Stimulated activated naive CD8-positive, alpha-beta T cell treated with anti-CD3 and anti-CD28 coated beads, Interleukin-15, amount 100 ng/mL, for 72 hours (primary cell): ENCODE measurements at places on chromosomes 3 and 15.

DNA sequence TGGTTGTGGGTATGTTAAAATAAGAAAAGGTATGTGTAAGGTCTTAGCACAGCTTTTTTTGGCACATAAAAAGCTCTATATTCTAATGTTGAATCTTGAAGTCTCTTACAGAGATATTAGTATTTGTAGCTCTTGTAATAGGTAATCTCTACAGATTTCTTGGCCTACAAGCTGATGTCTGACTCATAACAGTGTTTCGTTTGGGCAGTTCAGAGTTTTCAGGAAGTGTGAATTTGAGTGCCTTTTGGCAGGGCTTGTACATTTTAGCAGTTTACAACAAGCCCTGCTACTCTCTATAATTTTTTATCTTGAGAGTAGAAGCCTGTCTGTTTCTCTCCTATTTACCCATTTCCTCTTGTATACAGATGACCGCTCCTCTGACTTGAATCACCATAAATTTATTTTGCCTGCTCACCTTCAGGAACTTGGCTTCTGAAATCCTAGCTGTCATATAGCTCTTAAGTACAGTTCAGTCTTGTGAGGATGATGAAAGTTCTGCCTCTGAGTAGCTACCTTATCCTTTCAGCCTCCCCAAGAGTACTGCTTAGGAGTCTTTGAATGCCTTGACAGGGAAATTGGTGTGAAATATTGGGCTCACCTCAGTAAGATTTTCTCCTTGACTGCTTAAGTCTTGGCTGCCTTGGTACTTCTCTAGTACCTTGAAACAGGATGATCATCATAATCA, 419.9 kb upstream of the RARB start:
- no peak for DNase-seq

DNA sequence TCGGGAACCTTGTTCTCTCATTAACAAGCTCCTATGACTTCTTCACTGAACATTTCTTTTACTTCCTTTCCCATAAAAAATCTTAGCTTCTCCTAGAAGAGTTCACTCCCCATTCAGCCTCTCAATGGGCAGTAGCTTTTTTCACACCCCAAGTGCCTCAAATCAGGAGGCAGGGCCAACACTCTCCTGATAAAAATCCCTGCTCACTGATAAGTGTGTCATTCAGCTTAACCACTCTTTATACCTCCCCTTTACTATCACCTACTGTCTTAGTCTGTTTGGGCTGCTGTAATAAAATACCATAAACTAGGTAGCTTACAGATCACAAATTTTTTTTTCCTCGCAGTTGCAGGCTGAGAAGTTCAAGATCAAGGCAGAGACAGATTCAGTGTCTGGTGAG, 400.4 kb downstream of the WDR72 start:
- DNase-seq: no peak

DNA sequence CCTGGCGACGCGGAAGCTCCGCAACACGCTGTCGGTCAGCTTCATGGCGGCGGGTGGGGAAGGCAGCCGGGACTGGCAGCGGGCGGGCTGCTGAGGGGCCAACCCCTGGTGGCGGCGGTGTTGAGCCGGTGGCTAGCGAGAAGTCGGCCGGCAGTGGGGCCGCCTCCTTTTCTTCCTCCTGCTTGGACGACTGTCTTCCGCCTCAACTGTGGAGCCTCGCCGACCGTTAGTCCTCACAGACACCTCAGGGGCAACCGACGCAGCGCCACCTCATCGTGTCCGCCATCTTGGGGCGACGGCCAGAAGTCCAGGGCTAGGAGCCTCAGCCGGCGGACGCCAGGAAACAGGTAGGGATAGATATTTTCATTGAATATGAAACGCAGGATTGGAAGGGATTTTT, 875.1 kb downstream of the NSUN3 start:
- DNase-seq: no peak

- DNase-seq: no peak
Measured at GRCh38 chr3:194985031-194985578, 285.9 kb downstream of the XXYLT1 start.

- DNase-seq: no peak
Measured at GRCh38 chr15:80567721-80568157, 127.4 kb upstream of the ABHD17C start.

GRCh38 chr3:189727898-189728297, 96.7 kb downstream of the TP63 start:
- DNase-seq: no peak

DNA sequence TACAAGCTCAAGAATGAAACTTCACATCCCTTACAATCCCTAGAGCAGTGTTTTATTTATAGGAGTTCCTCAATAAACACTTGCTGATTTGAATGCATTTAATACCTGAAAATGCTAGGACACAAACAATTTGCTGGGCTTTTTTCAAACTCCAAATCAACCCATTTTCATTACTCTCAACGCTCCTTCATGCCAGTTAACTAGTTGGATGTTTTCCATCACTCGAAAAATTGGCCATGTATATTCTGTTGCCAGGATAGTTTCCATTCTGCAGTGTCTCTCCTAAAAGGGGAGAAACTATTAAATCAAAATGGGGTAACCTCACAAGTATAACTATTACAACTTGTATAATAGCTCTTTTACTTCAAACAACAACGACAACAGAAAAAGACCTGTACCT, 1.2 kb downstream of the GBE1 start:
- DNase-seq: no peak

- DNase-seq: no peak
Measured at GRCh38 chr15:99130765-99131440, 26.0 kb downstream of the SYNM start.

GRCh38 chr3:140395134-140396075, 282.5 kb upstream of the TRIM42 start:
- DNase-seq: no peak

DNA sequence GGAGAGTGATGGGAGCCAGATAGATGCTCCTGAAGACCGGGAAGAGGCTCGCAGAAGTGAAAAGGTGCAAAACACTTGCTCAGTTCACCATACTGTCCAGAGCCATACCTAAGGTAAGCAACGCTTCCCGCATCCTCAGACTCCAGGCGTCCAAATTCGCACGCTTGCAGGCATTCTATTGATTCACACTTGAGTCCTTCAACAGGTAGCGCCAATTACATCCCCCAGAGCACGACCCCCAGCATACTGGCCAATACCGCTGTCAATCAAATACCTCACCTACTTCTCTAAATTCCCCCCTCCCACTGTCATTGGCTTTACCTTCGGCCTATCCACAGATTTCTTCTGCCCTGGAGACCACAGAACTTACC, 361 bp upstream of the STXBP5L start:
- DNase-seq: no peak

GRCh38 chr15:43867096-43867495, 40.3 kb downstream of the WDR76 start:
- no peak for DNase-seq

DNA sequence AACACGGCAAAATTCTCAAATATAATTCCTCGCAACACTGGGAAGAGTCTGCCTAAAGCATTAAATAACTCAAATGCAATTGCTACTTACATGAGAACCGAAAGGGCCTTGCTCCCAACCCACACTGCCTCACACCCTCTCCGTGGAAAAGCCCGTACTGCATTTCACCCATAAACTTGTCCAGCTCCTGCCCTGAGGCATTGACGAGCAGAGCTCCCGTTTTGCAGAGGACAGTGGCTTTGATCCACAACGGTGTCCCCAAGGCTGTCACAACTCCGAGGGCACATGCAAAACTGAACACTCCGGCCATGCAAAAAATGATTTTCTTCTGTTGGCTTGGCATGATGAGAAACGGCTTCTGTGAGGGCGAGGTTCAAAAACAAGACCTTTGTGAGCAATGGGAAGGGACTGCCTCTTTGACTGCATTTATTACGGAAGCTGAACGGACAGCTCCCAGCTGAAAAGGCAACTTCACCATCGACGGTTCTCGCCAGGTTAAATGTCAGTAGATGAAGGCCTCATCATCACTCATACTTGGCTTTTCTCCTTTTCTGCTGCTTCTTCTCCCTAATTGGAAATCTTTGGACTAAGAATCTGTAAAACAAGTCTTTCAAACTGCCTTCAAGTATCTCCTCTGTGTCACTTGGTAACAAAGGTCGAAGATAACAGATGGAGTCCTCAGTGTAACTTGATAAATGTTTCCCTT, at the start of gene CLRN1:
TSS of gene CLRN1 (minus strand) at position 362 of the 706 bp plus-strand sequence. CDS start at position 343, 19 bp downstream.
- no peak for DNase-seq

DNA sequence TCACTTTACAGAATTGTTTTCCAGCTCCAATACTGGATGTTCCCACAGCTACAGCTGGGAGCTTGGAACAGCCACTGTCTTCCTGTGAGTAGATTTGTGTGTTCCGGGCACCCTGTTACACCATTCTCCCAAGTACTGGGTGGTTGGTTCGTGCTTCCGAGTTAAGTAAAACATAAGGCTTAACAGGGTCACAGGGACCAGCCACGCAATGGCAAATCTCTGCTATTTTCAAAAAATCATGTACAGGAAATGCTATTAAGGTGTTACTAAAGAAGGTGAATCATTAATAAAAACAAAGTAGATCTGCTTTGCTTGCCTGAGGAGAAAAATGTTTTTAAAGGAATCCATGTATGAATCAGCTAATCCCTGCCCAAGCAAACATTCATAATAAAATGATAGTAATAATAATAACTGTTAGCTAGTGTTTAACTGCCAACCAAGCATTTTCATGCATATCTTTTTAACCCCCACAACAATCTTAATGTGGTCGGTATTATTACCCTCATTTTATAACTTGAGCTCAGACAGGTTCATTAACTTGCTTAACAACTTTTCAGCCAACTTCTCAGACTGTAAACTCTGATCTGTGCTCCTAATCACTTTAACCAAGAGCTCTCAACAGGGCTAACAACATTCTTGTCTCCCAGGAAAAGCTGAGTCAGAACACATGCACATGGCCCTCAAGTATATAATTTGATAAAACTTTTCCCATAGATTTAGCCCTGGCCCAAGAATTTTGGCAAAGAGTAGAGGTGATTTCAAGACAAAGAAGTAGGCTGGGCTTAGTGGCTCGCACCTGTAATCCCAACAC, 2.7 kb upstream of the C2CD4A start:
- DNase-seq: no peak

GRCh38 chr15:95558916-95559315, 771.6 kb upstream of the NR2F2 start:
- no peak for DNase-seq

DNA sequence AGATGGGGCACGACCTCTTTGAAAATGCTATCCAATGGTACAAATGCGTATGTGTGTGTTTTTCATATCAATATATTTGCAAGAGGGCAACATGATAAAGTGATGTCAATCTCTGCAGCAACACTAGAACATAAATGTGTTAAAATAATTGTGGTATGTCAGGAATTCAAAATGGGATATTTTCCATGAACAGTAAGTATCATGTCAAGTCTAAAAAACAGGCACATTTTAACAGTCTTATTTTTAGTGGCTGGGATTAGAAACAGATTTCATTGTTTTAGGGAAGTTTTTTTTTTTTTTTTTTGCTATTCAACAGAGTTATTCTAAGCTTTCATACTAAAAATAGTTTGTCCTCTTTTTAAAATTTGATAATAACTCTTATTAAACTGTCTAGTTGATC, 209.8 kb downstream of the GAP43 start:
- DNase-seq: no peak

- DNase-seq: no peak
Measured at GRCh38 chr3:154139996-154140436, 18.8 kb downstream of the ARHGEF26 start.
